NCI-H1417 (cell line): ENCODE measurements at places on chromosomes 11 and 22.

DNA sequence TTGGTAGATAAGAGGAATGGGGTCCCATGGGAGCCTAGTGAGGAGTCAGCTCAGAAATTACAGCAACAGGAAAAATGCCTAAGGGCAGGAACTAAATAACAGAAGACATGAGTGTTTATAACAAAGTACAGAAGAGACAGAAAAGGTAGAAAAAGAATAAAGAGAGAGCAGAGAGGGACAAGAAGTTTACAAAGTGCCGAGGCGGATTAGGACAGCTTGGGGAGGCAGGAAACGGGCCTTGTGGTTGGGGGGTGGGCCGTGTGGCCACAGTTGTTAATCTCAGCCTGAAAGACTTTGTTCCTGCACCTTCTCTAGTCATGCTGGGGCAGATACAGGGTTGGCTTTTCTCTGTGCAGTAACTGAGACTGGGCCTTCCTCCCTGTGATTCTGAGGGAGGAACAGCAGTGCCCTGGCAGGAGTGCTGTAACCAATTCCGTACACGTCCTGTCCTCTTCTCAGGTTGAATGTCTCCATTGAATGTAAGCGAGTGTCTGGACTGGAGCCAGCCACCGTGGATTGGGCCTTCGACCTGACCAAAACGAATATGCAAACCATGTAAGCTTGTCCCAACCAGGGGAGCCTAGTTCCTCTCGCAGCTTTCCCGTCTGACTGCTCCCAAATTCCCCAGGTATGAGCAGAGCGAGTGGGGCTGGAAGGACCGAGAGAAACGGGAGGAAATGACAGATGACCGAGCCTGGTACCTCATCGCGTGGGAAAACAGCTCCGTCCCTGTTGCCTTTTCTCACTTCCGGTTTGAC, 13.2 kb downstream of the NAA40 start:
- no peak for DNase-seq

DNA sequence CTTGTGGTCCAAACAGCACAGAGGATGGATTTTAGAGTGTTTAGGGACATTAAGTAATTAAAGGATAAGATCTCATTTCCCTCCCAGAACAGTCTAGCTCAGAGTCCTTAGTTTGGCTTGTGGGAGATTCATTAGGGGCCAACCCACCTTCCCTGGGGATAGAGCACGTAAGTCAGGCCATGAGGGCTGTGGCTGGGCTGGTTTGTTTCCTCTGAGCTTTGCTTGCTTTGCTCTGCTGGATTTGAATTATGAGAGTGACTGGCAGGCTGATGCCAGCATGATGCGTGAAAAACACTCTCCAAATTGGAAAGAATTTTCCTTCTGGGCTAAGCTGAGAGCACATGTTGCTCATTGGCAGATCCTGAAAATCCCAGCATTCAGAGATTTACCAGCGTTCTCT, 84.7 kb upstream of the HEPHL1 start:
- peak; percentile 39 for DNase-seq

DNA sequence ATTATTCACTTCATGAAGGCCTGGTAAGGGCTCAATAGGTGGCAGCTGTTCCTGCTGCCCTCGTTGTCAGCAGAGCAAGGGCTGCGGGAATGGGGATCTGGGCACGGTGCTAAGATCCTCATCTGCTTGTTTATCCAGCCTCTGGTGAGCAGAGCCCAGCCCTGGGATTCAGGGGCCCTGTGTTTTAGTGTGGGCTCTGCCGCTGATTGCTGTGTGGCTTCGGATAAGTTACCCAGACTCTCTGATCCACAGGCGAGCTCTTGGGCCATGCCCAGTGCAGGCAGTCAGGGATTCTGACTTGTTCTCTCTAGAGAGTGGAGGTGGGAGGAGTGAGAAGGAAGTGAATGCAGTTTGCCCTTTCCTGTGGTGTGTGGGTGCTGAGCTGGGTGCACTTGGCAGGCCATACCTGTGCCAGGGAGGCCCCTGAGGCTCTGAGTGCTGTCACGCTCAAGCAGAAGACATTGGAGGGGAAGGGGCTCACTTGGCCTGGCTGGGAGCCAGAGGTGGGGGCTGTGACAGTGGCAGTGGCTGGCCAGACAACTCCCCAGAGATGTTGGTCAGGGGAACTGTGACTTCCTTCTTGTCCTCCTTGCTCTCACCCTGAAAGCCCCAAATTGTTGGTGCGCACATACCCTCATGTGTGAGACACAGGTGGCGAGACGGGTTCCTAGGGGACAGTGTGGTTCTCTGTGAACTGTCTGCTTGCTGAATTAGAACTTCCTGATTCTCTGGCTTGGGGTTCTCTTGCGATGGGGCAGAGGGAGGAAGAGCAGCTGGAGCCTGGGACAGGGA, 43.7 kb downstream of the CD82 start:
- no peak for DNase-seq

DNA sequence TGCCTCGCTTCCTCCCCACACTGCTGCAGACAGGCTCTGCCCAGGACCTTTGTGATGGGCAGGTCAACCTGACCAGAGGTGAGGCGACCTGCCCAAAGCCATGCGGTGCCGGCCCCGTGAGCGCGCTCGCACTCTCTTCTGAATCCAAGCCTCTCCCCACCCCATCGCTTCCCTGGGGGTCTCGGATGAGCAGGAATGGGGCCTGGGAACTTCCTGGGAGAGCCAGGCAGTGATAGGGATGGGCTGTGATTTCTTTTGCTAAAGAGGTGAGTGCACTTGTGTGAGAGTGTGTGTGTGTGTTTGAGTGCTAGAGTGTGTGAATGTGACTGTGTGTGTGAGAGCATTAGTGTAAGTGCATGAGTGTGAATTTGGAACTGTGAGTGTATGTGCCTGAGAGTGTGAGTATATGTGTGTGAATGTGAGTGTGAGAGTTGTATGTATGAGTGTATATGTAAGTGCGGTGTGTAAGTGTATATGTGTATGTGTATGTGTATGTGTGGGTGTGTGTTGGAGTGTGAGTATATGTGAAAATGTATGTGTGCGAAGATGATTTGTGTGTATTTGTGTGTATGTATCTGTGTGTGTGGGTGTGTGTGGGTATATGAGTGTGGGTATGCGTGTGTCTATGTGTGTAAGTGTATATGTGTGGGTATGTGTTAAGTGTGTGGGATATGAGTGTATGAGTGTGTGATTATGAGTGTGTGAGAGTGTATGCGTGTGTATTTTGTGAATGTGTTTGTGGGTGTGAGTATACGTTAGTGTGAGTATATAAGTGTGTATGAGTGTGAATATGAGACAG, 11.7 kb upstream of the LRRC10B start:
- DNase-seq = no peak

DNA sequence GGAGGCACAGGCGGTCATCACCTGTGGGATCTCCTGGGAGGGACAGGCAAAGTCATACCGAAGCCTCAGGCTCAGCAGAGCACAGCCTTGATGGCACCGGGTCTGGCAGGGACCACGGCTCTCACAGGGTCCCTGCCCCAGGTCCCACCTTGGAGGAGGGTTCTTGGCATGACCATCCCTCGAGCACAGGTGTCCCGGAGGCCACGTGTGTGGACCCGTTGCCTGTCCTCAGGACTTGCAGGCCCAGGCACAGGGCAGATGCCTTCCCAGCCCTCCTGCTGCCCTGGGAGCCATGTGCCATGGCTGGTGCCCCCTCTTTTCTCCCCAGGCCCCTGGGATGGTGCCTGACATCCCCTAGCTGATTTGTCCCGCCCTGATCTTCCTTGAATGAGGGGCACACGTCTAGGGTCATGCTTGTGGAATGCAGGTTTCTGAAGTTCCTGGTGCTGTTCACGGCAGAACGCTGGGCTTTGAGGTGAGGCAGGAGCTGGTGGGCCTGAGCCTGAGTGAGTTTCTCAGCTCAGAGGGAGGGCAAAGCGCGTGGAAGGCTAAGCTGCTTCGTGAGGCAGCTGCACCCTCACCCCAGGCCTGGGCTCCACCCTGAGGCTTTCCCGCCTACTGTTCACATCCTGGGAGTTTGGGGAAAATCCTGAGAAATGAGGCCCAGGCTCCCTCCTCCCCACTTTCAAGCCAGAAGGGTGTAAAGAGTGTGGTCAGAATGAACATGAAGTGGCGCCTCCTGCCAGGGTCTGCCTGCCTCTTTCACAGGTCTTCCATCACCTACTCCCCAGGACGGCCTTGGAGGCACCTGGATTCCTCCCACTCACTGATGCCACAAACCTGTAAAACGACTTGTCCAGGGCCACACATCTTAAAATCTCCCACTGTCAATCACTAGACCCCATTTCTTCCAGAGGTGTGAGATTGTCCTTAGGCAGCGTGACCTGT, 325.8 kb upstream of the B3GAT1 start:
- no peak for DNase-seq

DNA sequence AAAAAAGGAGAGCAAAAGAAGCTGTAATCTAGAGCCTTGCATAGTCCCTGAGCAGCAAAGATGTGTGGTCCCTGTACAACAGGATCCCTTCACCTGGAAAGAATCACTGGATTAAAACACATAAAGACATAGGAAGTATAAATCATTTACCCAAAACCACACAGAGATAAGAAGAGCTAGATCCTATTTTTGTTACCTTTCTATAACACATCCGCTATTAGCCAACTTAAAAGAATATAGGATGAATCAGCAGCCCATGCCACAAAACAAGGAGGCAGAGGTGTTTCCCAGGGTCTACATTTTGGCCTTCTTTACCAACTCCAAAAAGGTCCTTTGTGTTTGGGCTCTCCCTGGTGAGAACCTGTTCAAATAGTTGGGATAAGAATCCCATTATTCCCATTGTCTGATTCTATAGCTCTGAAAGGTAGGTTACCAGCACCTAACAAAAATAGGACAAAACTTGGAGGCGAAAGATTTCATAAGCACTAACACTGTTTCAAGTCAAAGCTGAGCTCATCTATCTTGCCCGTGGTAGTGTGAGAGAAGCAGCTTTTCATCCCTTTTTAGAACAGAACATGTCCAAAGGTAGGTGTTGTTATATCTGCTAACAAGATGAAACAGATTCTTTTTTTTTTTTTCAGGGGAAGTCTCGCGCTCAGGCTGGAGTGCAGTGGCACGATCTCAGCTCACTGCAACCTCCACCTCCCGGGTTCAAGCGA, 26.8 kb downstream of the PAK1 start:
- DNase-seq = no peak

- DNase-seq = no peak
These were observed 71.4 kb downstream of the GLYATL1 start for GRCh38 chr11:59010708-59011107.

DNA sequence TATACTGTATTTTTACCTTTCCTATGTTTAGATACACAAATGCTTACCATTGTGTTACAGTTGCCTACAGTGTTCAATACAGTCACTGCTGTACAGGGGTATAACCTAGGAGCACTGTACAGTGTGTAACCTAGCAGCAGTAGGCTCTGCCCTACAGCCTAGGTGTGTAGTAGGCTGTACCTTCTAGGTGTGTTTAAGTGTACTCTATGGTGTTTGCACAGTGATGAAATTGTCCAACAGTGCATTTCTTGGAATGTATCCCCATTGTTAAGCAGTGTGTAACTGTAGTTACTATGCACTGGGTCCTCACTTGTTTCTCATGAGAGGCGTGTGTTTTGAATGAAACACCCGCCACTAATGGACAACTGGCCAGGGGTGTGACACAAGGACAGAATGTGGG, 269.0 kb downstream of the OPCML start:
- no peak for DNase-seq

DNA sequence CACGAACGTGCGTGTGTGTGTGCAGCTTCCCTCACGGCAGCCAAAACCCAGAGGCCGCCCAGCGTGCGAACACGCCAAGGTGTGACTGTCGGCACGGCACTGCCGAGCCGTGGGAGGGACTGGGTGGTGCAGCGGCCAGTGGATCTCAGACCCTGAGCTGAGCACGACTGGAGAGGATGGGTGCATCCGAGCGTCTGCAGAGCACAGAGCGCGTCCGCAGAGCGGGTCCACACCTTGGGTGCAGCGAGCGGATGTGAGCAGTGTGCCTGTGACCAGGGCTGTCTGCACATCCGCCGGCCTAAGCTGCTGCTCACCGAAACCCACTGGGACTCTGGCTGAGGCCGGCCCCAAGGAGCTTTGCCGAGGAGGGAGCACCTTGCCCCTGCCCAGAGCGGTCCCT, 22.7 kb downstream of the PTDSS2 start:
- no peak for DNase-seq

DNA sequence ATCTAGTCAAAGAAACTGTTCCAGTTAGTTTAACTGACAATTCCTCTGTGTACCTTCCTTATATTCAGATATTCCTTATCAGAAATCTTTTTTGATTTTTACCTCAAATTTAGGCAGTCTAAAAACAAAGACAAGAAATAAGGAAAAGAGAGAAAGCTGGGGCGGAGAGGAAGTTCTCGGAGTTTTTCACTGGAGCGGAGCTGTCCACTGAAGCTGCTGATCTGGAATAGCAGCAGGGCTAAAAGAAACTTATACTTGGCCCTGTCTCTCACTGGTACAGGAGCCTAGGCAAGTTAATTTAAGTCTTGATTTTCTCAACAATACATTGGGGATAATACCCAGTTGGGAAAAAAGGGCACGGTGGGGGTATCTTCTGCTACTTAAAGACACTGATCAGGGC, 59.2 kb upstream of the CYP2D6 start:
- DNase-seq = no peak

DNA sequence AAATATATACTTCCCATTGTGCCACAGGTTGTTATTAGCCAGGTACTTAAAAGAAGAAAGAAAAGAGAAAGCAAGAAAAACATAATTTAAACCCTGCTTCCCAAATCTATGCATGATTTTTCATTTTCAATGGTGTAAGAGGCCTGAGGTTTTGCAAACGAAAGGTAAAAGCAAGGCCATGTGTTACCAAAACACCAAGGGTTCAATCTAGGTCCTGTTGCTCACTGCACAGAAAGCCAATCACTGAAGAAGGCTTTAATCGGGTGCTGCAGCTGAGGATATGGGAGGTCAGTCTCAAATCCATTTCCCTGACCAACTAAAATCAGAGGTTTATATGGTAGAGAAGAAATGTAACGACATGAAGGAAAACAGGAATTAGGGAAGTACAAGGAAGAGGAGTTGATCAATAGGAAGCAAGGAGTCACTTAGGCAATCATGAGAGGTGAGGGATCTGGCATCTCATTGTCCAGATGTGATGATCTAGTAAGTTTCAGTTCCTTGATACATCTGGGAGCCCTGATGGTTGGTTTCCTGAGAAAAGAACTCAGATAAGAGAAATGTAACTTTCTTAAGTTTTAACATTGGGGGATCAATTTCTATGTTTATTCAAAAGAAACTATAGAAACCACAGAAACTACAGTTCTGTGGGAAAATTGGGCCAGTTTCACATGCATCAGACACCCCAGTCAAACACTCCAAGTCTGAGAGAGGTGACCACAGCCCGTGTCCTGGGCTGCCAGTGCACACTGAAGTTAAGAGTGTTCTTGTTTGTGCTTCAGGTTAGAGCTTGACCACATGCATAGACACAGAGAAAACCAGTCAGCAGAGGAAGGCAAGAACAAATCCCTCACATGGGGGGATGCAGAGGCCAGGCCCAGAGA, 18.1 kb upstream of the DKK3 start:
- DNase-seq = no peak

GRCh38 chr22:25876871-25877270, 134.9 kb downstream of the MYO18B start:
- DNase-seq = no peak
